Smooth muscle cell of trachea (primary cell): ENCODE measurements at places on chromosomes 1 and 21. TPM values are rescaled to one million over a fixed set of nuclear protein-coding genes. Genes with fewer than 3 reads are reported as not detected.

The PRAMEF18 gene
- not detected in 2 replicates for total RNA-seq

The COL8A2 gene
- 10.8 and 24.3 TPM in 2 replicates for total RNA-seq

The GLIS1 gene
- 0.58 and 1.7 TPM in 2 replicates for total RNA-seq

The OR6K3 gene
- total RNA-seq, result under 0.01 TPM in 1 of 2 replicates, not detected in the other

The PTCH2 gene
- 0.33 and 0.73 TPM in 2 replicates for total RNA-seq

The OR2T4 gene
- not detected in 2 replicates for total RNA-seq

The PCP4 gene
- not detected in 2 replicates for total RNA-seq

The ITLN1 gene
- not detected in 2 replicates for total RNA-seq

The TP53BP2 gene
- total RNA-seq, result 28.1 and 42.8 TPM in 2 replicates

The LCE2C gene
- total RNA-seq, result not detected in 2 replicates

The NEK2 gene
- 1.5 and 47.1 TPM in 2 replicates for total RNA-seq

The NEGR1 gene
- 3.6 and 7.7 TPM in 2 replicates for total RNA-seq
